ENCODE measurements at places on chromosomes 13 and 19.

GRCh38 chr13:86051134-86052103, 252.2 kb upstream of the SLITRK6 start:
- no peak for DNase-seq

DNA sequence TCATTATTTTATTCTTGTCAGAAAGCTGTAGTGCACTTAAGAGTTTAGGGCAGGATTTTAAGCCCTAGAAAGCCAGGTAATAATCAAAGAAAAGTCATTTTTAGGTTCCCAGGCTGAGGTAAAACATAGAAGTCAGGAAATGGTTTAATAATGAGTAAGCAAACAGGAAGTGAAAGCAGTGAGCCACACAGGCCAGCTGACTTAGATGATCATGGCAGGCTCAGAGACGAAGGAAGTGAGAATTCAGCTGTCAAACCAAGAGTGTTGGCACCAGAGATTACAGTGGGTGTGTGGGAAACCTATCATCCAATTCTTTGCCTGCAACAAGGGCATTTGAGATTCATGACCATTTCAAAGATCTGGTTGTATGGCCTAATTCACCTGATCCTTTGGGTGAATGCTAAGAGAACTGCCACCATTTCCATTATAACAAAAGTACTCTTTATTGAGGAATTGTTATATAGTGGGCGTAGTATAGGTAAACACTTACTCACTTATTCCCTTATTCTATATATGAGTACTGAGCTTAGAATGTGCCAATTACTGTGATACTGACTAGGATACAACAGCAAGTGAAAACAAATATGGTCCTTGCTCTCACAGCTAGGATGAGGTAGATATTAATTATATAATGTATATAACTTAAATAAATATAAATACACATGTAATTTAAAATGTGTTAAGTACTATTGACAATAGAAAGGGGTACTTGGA, 103.7 kb upstream of the EDNRB start:
- DNase-seq = peak; percentile 47

DNA sequence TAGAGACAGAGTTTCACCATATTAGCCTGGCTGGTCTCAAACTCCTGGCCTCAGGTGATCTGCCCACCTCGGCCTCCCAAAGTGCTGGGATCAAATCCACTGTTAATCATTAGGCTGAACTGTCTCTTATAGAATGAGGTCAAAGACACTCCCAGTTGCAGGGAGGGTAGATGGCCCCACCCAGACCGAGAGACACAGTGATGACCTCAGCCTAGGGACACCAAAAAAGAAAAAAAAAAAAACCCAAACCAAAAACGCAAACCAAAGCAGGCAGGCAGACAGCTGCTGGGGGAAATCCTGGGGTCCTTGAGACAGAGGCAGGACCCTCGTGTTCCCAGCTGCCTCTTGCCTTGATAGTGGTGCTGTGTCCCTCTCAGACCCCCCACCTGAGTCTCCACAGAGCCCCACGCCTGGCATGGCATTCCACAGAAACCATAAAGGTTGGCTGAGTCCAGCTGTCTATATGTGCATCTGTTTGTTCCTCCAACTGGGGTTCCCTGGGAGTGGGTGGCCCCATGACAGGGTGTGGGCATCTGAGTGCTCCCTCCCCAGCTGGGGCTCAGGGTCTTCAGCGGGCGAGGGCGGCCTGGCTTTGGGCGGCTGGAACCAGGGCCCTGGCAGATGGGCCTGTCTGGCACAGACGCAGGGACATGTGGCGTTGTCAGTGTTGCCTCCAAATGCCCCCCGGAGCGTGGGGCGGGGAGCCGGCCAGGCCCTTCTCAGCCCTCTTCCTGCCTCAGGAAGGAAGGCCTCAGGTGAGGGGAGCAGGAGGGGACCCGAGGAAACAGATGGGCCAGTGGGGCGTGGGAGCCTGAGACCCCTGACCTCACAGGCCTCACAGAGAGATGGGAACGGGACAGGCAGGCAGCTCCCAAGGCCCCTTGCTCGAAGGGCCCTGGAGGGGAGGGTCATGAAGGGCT, 5.2 kb downstream of the DAND5 start:
- peak; percentile 40 for DNase-seq

- DNase-seq = no peak
Observed at GRCh38 chr13:89806594-89806993, 1540.9 kb upstream of the MIR17HG start.

- peak; percentile 37 for DNase-seq
Observed at GRCh38 chr13:97198753-97199152, 23.4 kb upstream of the MBNL2 start.

DNA sequence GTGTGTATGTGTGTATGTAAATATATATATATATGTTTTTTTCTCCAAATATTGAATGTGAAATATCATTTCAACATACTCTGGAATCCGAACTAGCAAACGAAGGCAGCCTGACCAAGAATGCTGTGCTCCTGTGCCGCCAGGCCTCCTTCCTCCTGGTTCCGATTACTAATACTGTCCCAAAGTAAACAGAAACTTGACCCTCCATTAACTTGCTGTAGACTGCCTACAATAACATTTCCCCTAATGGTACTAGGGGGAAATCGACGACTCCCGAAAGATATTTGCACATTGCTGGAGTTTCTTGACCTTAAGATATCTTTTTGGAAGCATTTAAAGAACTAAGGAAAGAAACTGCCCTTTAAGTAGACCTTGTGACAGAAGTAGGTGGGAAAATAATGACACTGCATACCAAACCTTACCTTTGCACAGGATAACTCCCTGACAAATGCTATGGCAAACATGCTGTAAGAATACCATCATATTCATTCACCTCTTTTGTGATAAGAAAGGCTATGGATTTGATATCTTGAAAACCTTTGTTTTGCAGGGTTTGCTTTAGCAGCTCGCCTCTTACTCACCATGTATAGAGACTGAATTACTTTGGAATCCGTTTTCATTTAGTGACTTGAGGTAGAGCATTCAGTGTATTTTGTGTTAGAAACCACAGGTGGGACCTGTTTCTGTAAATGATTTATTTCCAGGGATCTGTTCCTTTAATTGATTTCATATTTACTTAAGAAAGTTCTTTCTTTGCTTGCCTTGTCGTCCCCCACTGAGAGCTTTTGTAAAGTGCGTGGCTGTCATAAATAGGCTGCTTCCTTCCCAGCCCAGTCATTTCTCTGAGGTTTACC, 80.1 kb downstream of the KLF5 start:
- no peak for DNase-seq

Data from RCC 7860 (cell line).